ENCODE measurements at places on chromosomes 2 and 18.

DNA sequence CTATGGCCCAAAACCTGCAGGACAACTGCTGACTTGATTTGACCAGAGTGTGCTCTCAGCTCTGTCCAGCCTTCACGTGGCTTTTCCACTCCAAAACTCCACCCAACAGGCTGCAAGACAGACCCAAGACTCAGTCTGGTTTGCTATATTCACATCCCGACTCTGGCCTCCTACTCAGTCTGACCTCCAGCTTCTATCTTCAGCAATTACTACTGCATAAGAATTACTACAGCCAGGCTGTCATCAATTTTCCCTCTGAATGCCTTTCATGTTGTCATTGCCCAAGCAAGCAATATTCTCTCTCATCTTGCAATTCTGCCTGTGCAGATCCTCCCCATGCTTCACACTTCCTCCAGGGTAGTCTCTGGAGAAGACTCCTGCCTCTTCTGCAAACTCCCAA lies 53.6 kb upstream of the GYPC start:
- no peak for DNase-seq

DNA sequence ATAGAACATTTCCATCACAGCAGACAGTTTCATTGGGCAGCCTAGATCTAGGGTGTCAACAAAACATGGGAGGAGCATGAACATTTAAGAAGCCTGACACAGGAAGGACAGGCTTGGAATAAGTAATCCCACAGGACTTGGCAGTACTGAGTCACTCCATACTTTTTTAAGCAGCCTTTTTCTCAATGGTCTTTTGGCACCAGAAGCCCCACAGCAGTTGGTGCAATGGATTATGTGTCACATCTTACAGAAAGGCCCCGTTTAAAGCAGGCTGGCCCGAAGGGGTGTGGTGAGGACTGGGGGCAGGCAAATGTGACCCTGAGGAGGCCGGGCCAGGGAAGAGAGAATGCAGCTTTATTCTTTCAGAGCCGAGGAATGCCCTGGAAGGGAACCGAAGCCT lies 26.6 kb downstream of the SPTBN1 start:
- DNase-seq: no peak

- DNase-seq: no peak
Measured at GRCh38 chr2:8491296-8492027, 190.4 kb upstream of the ID2 start.

- no peak for DNase-seq
Measured at GRCh38 chr2:160575368-160575767, 81.8 kb upstream of the RBMS1 start.

DNA sequence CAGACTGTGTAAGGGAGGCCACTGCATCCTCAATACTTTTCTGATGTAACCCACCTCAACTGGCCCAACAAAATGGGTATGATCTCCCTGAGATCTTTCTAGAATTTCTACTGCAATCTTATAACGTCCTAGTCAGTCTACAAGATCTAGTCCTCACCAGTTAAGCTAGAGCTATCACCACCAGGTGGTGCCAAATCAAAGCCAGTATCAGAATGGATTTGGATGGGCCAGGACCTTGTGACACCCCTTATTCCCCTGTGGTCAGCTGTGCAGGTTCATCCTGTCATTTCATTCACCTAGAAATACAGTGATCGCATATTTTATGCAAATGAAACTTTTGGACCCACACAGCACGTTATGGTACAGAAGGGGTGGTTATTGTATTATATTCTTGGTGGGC lies 90.3 kb downstream of the OLA1 start:
- peak; percentile 15 for DNase-seq

Data from activated T-cell treated with anti-CD3 and anti-CD28 coated beads, Interleukin-2, amount 50 U/mL, for 4 hours (primary cell).